ENCODE measurements at places on chromosomes 1 and 21.

DNA sequence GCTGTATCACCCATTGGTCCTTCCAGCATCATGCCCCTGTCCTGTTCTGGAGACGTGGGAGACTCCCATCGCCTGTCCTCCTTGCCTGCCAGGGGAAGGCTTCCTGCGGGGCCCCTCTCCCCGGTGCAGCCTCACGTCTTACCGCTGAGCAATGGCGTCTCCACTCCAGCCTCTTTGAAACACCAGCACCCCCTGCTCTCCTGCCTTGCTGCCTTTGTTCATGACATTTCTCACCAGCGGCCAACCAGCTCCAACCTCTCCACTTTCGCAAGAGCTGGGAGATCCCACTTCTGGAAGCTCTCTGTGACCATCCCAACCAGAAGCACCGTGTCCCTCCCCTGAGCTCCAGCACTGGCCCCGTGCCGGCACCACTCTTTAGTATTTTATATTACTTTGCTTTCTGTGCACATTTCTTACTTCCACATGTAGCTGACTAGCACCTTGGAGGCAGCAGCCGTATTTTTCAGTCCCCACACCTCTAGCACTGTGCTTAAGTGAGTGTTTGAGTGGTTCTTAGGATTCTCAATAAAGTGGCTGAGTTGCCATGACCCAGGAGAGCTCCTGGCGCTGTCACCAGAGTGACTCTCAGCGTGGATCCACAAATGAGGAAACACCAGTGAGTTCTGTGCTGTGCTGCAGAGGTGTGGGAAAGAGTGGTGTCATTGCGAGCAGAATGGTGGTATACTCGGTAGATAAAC is 83.5 kb downstream of the ATP5PO start:
- DNase-seq = no peak

DNA sequence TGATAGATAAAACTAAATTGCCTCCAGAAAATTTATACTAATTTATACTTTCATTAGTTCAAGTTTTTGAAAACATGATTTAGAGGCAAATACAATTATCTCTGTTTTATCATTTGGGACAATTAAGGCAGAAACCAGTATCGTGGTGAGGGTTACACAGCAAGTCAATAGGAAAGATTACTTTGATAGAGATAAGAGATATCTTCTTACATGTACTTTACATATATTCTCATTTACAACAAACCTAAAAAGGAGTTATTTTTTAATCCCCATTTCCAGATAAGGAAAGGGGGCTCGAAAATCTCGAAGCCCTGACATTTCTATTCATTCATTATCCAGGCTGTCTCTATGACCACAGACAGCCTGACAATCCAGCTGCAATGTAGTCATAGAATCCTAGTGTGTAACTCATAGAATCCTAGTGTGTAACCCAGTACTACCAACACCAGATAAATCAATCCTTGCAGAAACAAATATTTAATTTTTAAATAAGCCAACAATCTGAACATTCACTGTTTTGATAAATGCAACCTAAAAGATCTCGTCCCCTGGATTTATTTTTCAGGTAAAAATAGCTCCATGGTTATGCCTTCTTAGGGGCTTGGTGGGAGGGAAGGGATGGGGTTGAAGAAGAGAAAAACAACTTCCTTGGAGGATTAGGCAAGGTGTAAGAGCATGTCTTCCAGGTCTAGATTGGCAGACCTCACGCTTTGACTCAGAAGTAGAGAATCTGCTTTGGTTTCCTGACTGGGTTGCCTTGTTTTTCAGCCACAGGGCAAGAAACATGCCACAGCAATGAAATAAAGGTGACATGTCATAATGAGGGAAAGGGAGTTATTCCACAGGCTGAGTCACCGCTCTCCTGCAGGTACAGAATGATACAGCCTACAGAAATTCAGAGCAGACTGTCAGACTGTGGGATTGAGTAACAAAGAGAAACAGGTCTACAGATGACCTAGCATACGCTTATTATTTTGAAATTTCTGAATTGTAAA is 45.6 kb downstream of the IRF2BP2 start:
- DNase-seq = no peak

- DNase-seq = no peak
These were observed 20.9 kb downstream of the TTLL7 start for GRCh38 chr1:83978056-83978455.

GRCh38 chr1:184289825-184290550 is 96.8 kb upstream of the C1orf21 start:
- no peak for DNase-seq

DNA sequence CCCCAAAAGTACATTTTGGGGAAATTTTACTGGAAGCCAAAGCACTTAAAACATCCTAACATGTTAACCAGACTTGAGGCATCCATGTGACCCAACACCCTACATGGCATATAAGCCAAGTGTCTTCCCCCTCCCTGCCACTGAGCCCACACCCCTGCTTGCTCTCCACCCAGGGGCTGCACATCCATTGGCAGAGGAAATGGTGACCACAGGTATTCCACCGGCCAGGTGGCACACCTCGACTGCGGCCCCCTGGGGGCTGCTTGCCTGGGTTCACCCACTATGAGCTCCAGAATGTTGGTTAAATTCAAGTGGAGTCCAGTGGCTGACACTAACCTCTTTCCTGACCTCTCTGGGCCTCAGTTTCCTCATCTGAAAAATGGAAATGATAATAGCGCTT is 64.4 kb upstream of the FAM20B start:
- no peak for DNase-seq

GRCh38 chr21:43211760-43212115 is 42.9 kb downstream of the CRYAA start:
- no peak for DNase-seq

DNA sequence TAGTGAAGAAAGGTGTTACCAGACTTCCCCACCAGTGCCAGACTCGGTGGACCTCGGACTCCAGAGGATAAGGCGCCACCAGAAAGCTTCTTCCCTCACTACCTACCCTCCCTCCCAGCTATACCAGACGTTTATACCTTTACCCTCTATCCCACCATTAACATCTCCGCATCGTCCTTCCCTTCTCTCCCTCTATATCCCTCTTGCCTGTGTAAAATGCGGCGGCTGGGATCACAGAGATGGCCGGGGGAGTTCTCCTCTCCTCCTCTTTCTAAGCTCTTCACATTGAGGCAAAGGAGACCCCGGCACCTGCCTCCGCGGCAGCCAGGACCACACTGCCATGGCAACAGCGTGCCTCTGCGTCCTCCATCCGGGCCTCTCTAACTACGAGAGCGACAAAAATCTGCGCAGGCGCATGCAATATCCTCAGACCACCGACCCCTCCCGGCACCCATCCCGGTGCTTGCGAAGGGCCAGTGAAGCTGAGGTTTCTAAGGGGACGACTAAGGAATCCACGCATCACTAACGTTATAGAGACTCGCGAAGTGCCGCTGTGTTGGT is at the start of gene CCDC181:
TSS of gene CCDC181 (minus strand) at position 394 of the 561 bp plus-strand sequence. CDS start 2,547 bp downstream, outside the sequence.
- no peak for DNase-seq

Data from GF-D8 (cell line).